Stimulated activated CD8-positive, alpha-beta memory T cell treated with anti-CD3 and anti-CD28 coated beads, Interleukin-15, amount 100 ng/mL, for 4 hours (primary cell): ENCODE measurements at places on chromosomes 3 and 15.

- no peak for DNase-seq
These were observed 218.2 kb upstream of the NAALADL2 start for GRCh38 chr3:174640932-174641331.

GRCh38 chr3:133301194-133301593 is 98.7 kb upstream of the BFSP2 start:
- no peak for DNase-seq

GRCh38 chr15:31338318-31338878 is 11.8 kb downstream of the KLF13 start:
- DNase-seq, result no peak

DNA sequence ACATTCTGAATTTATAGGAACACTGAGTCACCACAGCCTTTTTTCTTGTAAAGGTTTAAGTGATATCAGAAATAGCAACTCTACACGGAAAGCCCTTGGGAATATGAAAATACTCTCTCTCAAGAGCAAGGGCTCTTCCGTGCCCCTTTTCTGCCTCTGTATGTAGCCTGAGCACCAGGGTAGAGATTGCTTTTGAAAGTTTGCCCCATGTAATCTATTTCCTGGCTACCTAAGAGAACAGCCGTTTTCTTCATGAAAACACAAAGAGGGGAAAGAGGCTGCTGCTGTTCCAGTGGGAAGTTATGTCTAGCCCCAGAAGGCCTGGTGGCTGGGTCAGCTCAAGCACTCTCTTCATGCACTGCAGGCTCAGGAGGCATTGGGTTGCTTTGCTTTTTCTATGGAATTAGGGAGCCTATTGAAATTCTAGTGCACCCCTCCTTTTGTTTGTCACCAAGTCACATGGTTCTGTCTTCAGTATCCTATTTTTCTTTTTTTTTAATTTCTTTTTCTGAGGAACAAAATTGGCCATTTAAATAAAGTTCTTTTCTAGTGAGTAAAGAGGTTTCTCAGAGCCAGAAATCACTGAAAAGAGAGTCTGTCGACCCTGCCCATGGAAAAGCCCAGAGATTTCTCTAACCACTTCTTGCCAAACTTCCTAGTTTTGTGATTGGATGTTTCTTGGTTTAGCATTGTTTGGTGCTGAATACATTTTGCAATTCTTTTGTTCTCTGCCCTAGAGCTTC is 39.5 kb downstream of the TIGIT start:
- no peak for DNase-seq
